NCI-H2107 (cell line): ENCODE measurements at places on chromosomes 11 and 22.

DNA sequence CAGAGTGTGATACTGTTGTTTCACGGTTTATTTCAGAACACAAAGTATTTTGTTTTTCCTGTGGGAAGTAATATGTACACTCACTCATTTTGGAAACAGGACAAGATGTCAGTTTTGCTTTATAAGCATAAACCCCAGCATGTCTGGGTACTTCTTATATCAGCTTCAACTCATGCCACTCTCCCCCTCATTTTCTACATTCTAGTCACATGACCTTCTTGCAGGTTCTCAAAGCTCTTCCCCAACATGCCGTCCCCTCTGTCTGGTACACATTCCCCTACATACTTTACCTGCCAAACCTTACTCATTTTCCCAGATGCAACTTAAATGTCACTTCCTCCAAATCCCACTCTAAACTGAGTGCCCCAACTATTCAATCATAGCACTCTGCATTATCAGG, 1.6 kb upstream of the CTR9 start:
- no peak for DNase-seq

DNA sequence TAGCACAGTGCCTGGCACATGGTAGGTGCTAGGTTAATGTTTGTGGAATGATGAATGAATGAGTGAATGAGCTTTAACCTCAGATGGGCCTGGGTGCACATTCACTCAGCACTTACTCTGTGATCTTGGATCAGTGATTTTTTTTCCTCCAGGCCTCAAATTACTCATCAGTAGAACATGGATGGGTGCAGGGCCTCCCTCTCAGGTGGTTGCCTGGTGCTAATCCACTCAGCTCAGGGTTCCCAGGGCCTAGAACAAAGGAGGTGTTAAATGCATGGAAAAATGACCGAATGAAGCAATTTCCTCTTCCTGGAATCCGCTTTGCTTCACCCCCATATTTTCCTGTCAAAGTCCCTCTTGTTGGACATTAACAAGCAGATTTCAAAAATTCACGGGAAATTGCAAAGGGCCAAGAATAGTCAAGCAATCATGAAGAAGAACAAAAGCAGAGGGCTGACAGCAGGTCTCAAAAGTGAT, 93.5 kb downstream of the MYEOV start:
- no peak for DNase-seq

DNA sequence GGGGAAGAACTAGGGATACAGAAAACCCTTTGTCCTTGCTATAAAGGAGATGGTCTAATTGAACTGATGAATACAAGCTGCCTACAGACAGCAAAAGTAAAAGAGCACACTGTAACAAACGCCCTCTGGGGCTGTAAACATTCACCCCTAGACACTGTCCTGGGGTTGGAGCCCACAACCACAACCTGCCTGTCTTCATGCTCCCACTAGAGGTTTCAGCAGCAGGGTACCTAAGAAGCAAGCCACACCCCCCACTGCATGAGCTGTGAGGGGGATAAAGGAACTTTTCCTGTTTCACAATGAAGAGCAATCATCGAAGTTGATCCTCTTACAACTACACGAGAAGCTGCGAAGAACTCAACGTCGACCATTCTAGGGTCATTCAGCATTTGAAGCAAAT, 90.5 kb upstream of the LUZP2 start:
- DNase-seq: no peak

DNA sequence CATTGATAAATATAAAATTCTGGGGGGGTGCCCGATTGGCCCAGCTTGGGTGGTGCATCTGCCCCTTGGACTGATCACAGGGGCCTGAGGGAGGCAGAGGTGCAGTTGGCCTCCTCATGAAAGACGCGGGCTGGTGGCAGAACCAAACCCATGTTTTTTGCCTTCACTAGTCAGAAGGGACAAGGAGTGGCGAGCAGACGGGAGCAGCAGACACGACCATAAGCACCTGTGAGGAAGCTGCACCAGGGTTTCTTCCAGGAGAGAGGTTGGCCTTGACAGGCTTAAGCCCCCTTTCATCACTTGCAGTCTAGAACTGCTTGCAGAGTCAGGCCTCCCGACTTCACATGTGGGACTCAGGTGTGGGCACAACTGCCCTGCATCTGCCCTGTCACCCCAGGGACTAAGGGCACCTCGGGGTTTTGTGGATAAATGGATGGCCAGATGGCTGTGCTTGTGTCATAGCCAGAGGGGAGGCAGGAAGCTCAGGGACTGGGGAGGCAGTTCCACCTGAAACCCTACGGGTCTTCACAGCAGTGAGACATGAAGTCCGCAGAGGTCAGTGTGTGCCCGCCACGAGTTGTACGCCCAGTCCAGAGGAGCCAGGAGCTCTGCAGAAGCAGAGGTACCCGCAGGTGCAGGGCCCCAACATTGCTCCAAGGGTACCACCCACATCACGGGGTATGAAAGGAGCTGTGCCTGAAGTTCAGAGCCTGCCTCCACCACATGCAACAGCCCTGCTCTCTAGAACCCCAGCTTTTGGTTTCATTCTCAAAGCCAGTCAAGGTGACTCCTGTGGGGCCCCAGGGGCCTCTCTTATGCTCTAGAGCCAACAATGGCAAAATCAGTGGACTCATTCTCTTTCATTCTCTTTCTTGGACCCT, 18.2 kb upstream of the SYT13 start:
- DNase-seq: no peak

DNA sequence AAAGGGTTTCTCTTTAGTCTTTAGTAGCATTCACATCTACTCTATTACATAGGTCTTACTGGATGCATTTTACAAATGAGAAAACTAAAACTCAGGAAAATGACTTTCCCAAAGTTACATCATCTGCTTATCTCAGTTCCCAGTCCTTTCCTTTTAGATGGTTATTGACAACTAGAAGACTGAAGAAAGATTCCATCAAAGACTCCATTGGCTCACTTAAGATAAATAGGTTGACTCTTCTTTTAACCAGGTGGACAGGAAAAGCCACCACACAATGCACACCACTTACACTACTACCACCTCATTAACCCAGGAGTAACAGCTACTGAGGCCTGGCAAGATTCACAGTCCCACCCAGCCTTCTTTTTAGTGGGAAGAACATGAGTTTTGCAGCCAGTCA, 123.6 kb downstream of the TRIM44 start:
- no peak for DNase-seq

GRCh38 chr22:22364207-22364606, 119.6 kb downstream of the VPREB1 start:
- no peak for DNase-seq

- DNase-seq: no peak
Observed at GRCh38 chr22:42979606-42980005, 35.3 kb downstream of the PACSIN2 start.

DNA sequence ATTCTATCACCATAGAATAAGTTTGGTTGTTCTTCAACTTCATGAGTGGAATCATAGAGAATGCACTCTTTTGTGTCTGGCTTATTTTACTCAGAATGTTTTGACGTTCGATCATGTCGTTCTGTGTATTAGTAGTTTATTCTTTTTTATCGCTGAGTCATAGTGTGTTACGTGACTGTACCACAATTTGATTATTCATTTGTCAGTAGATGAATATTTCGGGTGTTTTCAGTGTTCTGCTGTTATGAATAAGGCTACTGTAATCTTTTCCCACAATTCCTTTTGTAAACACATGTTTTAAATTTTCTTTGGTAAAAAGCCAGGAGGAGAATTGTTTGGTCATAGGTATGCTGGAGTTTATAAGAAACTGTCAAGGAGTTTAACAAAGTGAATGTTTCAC, 279.9 kb upstream of the B3GAT1 start:
- no peak for DNase-seq

- DNase-seq: no peak
Observed at GRCh38 chr11:23988381-23989006, 508.4 kb upstream of the LUZP2 start.
